Endothelial cell (in vitro differentiated cells): ENCODE measurements at places on chromosomes 7 and 10.
A peak's percentile ranks its signal among the peaks of the same experiment; 100 is the strongest.

DNA sequence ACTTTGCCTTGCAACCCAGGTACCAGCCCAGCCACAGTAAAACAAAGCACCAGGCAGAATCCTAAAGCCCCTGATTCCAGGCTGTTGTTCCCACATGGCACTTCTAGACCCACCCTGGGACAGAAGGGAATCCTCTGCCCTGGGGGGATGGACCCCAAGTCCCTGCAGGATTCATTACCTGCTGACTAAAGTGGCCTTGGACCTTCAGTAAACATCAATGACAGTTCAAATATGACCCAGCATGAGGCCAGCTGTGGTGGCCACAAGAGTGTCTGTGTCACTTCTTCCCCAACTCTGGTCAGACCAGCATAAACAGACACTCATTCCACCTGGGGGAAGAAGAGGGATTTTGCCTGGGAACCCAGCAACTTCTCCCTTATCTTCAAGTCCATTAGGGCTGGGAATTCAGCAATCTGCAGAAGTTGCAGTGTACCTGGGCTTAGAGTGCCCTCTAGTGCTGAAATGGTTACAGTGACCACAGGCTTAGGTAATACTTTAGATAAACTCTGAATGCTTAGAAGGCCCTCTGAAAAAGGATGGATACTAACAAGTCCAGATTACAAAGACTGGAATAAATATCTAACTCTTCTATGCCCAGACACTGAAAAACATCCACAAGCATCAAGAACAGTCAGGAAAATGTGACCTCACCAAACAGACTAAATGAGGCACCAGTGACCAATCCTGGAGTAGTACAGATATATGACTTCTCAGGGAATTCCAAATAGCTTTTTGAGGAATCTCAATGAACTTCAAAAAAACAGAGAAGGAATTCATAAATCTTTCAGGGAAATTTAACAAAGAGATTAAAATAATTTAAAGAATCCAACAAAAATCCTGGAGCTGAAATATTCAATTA is 108.5 kb upstream of the TMEM168 start:
- DNase-seq, result peak; percentile 60

DNA sequence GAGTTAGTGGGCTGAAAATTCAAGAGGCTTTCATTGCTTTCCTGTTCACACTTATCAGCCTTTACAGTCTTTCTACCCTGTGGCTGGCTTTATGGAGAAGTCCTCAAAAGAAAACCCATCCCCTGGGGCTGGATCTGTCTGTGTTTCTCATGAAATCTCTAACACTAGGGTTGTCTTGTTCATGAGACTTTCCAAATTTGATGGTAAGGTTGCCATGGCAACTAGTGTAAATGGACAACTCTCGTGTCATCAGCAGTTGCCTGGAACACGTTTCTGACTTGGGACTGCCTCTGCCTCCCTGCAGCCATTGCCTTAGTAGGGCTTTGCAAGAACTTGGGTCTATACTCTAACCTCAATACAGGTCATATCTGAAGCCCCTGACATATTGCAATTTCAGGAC is 35.8 kb upstream of the PLPP4 start:
- DNase-seq, result no peak

DNA sequence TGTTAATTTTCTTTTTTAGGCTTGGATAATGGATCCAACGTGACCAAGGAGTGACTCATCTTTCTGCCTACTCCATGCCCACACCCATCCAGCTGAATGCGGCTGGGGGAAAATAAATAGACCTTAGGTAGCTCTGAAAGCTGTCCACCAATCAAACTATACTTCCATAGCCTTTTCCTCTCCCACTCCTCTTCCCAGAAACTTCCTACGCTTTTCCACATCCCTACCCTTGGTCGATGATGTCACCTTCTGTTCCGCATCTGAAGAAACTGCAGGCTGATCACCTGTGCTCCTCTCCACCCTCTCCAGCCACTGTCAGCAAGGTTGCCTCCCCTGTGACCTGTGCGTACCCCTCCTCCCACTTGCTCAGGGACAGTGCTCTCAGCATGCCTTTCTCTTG is 359.8 kb upstream of the KLF6 start:
- no peak for DNase-seq

DNA sequence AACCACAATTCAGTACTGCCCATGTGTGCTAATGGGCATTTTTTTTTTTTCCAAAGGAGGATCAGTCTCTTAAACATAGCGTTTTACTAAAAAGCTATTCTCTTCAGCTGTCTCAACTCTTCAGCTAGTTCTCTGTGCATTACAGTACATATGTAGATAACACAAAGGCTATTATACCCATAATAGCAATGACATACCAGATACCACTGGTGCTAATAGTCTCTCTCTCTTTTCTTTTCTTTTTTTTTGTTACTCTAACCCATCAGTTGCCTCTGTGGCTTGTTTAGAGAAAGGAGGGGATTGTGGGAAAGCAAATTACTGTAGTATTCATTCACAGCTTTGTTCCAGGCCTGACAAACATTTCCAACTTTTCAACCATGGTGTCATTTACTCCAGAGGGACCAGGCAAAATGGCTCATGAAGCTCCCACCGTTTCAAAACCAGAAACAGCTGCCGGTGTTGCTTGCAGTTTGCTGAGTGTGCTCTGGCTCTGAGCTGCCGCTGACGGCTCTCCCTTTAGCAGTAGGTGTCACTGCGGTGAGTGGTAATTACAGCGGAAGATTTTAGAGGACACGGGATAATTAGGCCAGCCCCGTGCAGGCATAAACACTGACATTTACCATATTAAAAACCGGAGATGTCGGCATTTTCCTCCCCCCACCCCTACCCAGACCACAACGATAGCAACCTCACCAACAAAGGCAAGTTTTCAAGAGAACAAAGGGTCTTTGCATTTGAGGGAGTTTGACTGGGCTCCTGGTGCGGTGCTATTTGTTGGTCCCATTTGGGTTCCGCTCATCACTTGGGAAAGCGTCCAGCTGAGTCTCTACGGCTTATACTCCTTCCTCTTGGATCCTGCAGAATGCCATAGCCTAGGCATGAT is 1005.5 kb downstream of the KCNMA1 start:
- no peak for DNase-seq

- DNase-seq, result no peak
These were observed 66.0 kb downstream of the CHCHD3 start for GRCh38 chr7:133015888-133016287.

GRCh38 chr7:45157653-45158401 is at the start of gene RAMP3:
Gene RAMP3, plus strand, starts transcription at chr7:45157791. Its CDS starts 38 bp downstream, at chr7:45157829.
- no peak for DNase-seq

GRCh38 chr10:124240839-124241291 is 147.5 kb upstream of the CHST15 start:
- DNase-seq, result no peak

GRCh38 chr10:101354328-101355071 is 535 bp downstream of the BTRC start:
- peak; percentile 75 for DNase-seq

DNA sequence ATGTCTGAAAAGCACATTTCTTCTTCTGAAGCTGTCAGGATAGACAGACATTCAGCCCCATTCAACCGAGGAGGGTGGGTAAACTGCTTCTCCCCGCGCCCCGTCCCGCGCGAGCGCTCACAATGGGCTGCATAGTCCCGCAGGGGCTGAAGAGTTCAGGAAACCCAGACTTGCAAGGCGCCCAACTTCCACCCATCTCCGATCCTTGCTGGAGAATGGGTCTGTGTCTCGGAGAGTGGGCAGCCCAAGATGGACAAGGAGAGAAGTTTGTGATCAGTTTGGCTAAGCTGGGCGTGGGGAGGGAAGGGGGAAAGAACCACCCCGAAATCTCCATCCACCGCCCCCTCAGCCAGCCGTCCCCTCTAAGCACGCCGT is 686 bp downstream of the AASS start:
- peak; percentile 44 for DNase-seq

DNA sequence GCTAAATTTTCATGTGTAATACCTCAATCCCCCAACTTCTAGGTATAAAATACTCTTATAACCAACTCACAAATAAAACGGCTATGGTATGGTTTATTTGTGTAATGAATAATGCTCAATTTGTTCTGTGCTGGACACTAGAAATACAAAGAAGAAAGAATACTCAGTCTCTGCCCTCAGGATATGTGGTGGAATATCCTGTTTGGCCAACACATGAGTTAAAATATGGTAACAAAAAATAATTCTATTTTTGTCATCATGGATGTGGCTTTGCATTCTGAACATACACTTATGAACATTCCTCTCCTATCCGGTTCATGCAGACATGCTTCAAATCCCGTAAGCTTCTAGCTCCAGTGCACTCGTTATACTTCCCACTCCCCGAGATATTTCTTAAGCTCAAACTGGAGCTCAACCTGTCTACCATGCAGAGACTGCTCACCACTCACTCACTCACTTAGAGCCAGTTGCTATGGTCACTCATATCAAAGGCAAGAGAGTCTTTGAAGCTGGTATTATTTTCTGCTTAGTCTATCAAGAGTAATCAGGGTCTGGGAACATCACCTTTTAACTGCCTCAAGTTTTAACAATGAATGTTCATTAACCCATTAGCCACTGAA is 53.8 kb upstream of the SLC16A12 start:
- no peak for DNase-seq

- peak; percentile 11 for DNase-seq
These were observed 33.4 kb downstream of the OGDH start for GRCh38 chr7:44639671-44640321.

DNA sequence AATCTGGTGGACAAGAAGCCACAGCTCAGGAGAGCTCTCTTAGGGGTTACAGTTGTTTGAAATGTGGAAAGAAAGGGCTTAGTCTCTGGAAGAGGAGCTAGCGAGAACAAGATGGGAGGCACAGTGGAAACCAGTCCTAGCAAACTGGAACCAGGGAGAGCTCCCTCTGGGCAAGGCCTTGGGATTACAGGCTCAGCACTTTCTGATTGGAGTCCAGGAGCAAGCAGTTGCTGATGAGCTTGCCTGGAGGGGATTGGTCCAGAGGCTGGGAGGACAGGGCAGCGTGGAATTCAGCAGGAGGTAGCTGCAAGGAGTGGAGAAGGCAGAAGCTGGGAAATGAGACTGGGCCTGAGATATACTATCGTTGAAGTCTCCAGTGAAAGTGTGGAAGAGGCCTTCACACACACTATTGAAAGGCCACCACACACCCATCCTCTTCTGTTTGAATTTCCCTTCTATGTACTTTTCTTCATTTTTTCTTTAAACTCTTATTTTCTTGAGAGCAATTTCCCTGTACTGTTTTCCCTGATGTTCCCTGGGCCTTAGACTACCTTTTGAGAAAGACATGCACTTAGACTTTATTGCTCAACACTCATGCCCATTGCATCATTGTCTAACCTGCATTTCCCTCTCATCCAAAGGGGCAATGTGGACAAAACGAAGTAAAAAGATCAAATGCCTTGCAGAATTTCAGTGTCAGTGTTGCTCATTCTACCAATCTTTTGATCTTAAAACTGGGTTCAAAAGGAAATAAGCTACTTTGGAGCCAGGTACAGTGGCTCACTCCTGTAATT is 57.8 kb upstream of the LANCL2 start:
- DNase-seq, result peak; percentile 6

DNA sequence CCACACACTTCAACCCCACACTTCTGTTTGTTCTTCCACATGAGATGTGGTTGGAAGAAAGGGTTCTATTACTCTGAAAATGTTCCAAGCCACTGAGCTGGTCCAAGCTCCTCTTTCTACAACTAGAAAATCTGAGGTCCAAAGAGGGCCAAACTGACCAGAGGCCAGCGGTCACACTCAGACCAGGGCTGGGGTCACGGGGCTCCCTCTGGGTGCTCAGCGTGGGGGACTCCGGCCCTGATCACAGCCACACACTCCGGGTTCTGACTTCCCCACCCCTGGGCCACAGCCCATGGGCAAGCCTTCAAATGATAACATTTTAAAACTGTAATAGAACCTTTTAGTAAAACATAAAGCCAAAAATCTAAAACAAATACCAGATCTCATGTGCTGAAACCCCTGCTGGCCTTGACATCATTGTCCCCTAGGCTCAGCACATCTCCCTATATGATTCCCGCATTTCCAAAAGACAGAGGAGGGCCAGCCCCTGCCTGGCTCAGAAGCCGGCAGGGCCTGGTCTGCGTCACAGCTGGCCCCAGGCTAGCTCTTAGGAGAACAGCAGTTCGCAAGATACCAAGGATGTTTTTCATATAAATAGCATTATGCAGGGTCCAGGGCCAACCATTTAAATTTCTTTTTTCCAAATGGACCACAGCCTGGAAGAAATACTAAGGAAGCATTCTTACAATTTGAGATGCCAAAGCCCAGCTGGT is 3.3 kb downstream of the CRYGN start:
- DNase-seq, result no peak

- peak; percentile 21 for DNase-seq
These were observed 62.4 kb upstream of the MKRN1 start for GRCh38 chr7:140541513-140542227.

GRCh38 chr7:2926896-2927405 is 82.8 kb upstream of the GNA12 start:
- DNase-seq, result no peak

DNA sequence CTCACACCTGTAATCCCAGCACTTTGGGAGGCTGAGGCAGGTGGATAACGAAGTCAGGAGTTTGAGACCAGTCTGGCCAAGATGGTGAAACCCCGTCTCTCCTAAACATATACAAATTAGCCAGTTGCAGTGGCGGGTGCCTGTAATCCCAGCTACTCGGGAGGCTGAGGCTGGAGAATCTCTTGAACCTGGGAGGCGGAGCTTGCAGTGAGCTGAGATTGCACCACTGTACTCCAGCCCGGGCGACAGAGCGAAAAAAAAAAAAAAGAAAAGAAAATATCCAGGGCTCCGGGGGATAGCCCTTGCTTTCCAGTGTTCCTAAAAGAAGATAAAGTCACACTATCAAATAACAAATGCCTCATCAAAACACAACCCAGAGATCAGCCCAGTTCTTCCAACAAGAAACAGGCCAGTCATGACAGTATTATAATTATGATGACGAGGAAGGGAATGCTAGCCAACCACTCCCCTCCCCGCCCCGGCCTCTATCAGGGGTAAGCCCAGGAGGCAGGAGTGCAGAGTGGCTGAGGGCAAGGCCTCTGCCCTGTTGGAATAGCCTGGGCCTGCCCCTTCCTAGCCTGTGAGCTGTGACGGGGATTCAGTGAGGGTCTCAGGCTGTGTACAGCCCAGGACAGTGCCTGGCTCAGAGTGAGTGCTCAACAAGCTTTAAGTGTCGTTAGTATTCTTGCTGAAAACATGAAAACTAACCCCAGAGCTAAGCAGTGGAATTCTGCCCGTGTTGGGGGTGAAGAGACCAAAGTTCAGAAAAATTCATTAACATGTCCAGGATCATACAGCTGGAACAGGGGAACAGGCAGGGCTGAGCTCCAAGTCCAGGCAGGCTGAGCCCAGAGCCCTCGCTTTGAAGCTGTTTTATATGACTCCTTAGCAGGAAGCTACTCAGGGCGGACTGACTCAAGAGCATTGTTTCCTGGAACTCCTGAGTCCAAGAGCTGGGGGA is 54.3 kb downstream of the FAM241B start:
- peak; percentile 30 for DNase-seq

DNA sequence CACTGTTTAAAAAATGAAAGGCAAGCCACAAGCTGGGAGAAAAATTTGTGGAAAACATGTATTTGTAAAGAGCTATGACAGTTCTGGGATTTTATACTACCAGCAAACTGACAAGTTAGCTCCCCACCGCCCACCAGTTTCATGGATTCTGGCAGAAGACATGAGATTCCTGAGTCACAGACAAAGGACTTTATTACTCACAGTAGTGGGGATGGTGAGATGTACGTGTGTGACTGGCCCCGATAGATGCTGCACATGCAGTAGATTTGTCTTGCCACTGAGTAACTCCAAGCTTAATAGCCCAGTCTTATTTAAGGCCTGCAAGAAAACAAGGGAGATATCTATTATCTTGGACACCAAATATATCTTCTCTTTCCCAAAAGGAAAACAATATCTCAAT is 281.7 kb downstream of the AHR start:
- no peak for DNase-seq

GRCh38 chr7:155405399-155406318 is 52.3 kb upstream of the EN2 start:
- peak; percentile 28 for DNase-seq
